Vagina (tissue), 2 donors: ENCODE measurements at places on chromosomes 6 and 20. TPM values are rescaled to one million over a fixed set of nuclear protein-coding genes. Genes with fewer than 3 reads are reported as not detected.

Gene GATA5
- 7.9 TPM for total RNA-seq

Gene HEY2
- total RNA-seq: 0.98 TPM

GRCh38 chr6:124026694-124027093 is 223.0 kb downstream of the NKAIN2 start:
- DNase-seq: no peak
- H3K36me3 ChIP-seq: no peaks in the 10 kb centered on the region
- no peak overlapping the region for H3K4me3 ChIP-seq
- H3K27ac ChIP-seq: no peak overlapping the region
- no peaks in the 10 kb centered on the region for H3K27me3 ChIP-seq

DNA sequence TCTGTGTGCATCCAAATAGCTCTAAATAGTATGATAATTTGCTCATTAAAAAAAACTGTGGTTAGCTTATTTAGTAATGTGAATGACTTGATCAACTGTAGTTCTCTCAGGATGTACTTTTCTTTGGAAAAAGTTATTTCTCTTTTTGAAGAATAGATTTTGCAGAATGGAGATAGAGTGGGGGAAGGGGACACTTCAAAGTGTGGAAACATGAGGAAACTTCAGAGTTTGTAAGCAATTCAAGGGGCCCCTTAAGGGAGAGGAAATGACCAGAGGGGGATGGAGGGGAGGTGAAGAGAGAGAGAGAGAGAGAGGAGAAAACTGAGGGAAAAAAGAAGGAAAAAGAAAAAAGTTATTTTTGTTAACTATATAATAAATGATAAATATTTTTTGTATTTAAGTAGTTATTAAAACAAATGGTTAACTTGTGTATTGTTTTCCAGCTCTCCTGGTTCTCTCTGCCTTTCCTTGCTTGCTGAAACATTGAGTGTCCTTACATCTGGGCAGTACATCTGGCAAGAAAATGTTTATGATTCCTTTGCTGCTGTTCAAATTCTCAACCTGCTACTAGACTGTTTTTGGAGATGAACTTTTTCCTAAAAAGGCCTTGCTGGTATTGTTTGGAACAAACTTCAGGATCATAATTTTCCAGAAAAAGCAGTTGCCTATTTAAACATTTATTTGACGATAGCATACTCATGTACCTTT is 497.5 kb upstream of the CITED2 start:
- no peaks in the 10 kb centered on the region for H3K36me3 ChIP-seq
- no peaks in the 10 kb centered on the region for H3K27me3 ChIP-seq
- DNase-seq: no peak
- H3K27ac ChIP-seq: no peak overlapping the region
- no peaks in the 10 kb centered on the region for H3K4me1 ChIP-seq

- H3K27ac ChIP-seq: peak overlapping the region; percentile 86
- H3K4me3 ChIP-seq: peak overlapping the region; percentile 62
- H3K4me1 ChIP-seq: peaks cover 38% of the 10 kb centered on the region
- DNase-seq: no peak
- H3K27me3 ChIP-seq: no peaks in the 10 kb centered on the region
Measured at GRCh38 chr6:157982563-157983405, 1.1 kb downstream of the SYNJ2 start.

Gene SCAF8
- 37.8 TPM for total RNA-seq
